GM23338 (cell line): ENCODE measurements at places on chromosomes 6 and 20.

DNA sequence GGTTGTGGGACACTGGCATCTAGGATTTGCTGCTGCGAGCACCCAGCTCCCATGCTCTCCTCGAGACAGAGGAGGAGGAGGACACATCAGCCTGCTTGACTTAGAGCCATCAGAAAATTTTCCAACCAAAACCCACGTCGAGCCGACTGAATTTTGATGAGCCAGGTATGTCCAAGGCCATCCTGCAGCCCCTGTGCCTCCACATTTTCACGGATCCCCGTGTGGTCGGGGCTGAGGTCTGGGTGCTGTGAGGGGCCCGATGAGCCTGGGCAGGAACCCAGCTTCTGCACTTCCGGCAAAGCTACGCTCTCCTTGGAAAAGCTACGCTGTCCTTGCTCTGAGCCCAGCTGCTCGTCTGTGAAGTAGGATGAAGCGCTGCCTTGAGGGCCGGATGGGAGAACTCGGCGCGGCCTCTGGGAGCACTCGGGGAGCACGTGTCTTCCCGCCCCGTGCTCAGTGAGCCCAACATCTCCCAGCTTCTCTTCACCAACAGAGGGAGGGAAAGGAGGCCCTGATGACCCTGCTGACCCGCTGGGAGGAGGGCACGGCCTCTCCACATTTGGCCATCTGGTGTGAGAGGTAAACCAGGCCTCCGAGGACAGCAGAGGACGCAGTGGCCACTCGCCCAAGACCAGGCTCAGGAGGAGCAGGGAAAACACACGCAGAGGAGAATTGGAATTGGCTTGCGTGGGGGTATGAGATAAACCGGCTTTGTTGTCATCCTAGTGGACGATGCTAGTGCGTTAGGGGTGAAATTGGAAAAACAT lies 33.9 kb downstream of the PSMG4 start:
- DNase-seq: no peak

GRCh38 chr6:6003621-6004366 lies 2.9 kb downstream of the NRN1 start:
- peak; percentile 76 for DNase-seq

- no peak for DNase-seq
Observed at GRCh38 chr6:141261672-141262060, 871.1 kb upstream of the GJE1 start.

GRCh38 chr6:26172608-26172968 lies 85.4 kb downstream of the HFE start:
- DNase-seq: peak; percentile 54

GRCh38 chr6:167965592-167966539 lies 31.6 kb upstream of the KIF25 start:
- DNase-seq: no peak

DNA sequence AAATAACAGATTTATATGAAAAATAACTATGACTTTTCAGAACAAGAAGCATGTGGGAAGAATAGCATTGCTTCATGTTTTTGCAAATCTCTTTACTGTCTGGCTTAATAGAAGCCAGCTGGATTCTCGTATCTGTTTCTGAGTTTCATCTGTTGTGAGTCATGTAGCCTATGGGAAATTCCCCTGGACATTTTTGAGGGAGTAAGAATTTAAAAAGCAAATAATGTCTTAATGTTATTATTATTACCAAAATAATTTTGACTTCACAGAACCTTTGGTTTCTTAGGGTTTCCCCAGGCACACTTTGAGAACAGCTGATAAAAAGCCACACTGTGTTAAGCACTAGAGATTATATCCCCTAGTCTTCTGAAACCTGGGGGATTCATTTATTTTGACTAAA lies 75.8 kb downstream of the SYCP2L start:
- no peak for DNase-seq

GRCh38 chr6:101803136-101803535 lies 409.6 kb downstream of the GRIK2 start:
- no peak for DNase-seq

GRCh38 chr6:150202404-150202803 lies 59.6 kb downstream of the PPP1R14C start:
- DNase-seq: no peak

DNA sequence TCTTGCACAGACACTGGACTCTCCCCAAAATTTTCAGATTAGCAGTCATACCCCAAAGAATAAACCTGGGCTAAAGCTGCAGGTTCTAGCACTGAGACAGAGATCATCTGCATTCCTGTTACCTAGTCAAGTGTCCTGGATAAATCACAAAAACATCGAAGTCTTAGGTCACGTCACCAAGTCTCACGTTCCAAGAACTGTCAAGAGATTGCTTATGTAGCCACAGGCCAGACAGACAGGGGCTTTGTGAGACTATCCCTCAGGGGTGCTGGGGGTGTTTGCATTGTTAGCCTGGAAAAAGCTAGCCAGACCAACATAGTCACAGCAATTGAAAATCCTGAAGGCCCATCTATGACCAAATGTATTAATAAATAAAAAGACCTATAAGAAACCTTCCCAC lies 243.1 kb upstream of the PREP start:
- no peak for DNase-seq

DNA sequence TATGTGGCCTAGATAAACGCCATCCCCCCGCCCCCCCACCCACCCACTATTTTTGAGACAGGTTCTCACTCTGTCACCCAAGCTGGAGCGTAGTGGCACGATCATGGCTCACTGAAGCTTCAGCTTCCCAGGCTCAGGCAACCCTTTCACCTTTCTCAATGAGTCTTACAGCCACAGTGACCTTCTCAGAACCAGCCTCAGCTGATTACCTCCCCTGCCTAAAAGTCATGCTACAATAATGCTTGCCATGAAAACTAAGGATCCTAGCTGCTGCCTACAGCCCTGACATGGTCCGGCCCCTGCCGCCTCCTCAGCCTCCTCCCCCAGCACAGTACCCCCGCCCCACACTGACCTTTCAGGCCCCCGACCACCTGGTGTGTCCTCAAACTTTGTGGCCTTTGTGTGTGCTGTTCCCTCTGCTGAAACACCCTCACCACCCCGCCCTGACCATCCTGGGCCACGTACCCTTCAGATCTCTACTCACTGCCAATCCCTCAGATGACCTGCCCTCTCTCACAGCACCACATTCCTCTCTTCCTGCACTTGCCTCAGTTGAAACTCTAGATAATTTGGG lies 31.3 kb downstream of the PNPLA1 start:
- DNase-seq: no peak

- DNase-seq: no peak
Observed at GRCh38 chr20:33660035-33660684, 2.0 kb upstream of the C20orf144 start.

GRCh38 chr6:26306232-26306631 lies 58.8 kb upstream of the BTN3A2 start:
- DNase-seq: no peak

DNA sequence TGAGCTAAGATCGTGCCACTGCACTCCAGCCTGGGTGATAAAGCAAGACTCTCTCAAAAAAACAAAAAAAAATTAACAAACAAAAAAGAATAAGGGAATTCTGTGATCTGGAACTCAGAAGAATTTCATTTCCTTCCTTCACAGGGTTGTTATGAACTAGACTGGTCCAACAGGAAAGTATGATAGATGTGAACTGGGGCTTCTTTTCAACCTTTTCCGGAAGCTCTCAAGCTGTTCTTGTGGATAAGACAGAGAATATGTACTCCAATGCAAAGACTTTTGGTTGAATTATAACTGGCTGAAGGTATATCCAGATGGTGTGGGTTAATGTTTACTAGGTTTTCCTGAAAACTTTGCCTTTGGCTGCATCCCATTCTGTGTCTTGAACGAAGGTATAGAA lies 5.3 kb downstream of the RNF8 start:
- no peak for DNase-seq

DNA sequence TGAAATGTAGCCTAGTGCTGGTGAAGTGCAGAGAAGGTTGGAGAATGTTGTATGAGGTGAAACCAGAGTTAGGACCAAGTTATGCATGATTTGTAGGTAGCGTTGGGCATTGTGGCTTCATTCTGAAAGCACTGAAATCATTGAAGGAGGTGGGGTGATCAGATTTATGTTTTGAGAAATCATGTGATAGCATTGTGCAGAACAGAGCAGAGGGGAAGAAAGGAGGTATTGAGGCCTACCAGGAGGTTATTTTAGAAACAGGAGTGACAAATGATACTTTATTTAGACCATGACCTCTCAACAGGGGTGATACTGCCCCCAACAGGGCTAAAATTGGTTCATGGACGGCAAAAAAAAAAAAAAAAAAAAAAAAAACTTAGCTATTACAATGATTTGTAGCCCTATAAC lies 15.6 kb upstream of the HMGN3 start:
- peak; percentile 66 for DNase-seq

- no peak for DNase-seq
Observed at GRCh38 chr6:139514819-139515218, 140.4 kb upstream of the CITED2 start.

GRCh38 chr20:34945315-34946077 lies 10.1 kb downstream of the GSS start:
- DNase-seq: no peak

DNA sequence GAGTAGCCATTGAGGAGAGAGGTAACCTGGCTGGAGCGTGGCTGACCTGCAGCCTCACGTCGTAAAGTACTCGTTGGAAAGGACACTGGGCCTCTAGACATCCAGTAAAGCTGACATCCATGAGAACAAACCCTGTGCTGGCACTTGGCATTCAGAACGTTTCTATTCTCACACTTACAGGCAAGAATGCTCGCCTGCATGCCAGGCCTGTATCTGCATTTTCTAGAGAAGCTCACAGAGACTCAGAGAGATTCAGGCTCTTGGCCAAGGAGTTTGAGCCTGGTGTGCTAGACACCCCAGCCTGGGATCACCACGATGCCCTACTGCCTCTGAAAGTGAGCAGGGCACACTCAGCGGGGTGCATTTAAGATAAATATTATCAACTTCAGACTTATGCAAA lies 379.8 kb upstream of the CDH4 start:
- no peak for DNase-seq

DNA sequence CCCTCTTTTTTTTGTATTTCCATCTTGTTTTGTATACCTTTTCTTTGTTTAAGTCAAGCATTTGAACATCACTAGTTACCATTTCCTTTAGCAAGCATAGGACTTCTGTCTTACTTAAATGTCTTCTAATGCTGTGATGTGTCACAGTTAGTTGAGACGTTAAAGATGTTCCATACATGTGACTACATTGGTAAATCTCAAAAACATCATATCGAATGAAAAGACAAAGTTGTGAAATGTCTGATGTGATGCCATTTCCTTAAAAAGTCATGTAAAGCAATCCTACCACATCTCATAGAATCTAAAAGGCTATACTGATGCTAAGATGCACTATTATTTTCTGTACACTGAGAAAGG lies 26.8 kb downstream of the SLC16A10 start:
- DNase-seq: no peak

DNA sequence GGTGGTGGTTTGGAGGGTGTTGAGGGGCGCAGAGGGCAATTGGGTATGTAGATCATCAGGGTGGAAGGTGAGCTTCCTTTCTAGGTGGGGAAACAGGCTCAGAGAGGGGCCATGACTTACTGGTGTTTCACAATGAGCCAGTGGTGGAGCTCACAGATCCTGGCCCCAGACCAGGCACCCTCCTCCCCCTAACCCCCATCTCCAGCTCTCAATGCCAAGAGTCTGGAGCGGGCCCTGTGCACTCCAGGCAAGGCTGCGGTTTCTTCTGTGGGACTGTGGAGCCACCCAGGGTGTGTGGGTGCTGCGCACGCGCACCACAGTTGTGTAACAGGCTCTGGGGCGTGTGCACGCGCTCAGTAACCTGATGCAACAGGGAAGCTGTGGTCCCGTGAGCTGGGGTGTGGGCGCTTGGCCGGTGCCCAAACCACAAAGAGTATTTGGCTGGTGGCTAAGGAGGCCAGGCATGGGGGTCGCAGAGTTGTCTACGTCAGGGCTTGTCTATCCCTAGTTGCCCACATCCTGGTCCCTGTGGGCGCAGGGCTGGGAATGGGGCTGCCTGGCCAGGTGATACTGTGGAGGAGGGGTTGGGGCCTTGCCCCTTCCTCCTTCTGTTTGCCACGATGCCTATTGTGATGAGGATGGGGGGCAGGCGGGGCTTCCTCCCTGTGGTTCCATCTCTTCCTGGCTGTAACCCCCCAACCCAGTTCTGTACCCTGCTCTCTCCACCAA lies 37.5 kb upstream of the MRPS18A start:
- no peak for DNase-seq
